ENCODE measurements at places on chromosomes 2 and 18.

- DNase-seq: no peak
These were observed 37.8 kb upstream of the STAT4 start for GRCh38 chr2:191188550-191189093.

DNA sequence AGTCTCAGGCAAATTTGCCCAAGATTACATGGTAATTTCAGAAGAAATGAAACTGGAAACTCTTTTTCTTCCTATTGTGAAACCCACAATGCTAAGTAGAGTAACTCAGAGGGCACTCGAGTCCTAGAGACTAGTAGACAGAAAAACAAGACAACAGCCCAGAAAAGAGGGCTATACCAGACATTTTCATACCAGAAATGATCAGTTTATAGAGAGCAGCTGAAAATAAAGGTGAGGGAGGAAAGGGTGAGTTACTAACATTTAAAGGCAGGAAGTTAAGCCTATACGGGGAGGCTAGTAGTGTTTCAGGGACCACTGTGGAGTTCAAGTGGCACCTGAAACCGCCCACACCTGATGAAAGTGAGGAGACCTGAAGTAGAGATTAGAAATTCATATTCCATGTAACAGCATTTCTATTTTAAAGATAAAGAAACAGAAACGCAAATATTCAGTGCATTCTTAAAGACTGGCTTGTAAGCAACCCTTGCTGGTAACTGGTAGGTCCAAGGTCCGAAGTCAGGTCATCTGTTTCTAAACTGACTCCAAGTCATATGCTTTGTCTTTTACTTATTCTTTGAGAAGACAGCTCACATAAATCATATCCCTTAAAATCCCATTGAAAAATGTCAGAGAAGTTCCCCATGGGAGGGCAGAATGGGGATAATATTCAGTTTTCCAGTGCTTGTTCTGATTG lies 145.1 kb upstream of the ITGB6 start:
- no peak for DNase-seq

DNA sequence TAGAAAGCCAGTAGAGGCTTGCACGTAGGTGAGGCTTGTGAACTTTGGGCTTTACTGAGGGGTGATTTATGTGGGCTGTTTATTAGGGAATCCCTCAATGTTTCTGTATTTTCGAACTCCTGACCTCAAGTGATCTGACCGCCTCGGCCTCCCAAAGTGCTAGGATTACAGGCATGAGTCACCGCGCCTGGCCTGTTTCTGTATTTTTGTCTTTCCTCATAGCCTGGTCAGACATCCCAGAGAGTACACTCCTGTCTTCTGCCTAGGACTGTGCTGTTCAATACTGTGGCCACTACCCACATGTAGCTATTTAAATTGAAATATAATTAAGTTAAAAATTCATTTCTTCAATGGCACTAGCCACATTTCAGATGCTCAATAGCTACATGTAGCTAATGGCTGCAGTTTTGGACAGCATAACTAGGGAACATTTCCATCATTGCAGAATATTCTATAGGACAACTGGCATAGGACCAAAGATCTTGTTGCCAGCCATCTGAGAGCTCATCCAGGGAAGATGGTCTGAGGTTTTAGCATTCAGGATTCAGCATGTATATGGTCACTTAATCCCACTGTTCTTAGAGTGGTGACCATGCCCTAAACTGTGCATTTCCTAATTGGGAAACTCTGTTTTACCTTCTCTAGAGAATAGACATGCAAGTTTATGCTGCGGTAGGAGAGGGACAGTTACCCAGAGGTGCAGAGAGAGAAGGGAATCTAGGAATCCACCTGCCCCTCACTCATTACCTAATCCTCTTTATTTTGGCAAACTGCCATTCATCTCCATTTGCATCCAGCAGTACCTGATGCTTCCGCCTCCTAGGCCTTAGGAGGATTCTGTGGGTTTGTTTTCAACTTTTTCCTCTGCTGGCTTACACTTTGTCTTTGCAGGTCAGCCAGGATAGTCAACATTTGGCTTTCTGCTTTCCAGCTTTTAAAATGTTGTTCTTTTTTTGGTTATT lies 64.4 kb downstream of the LCLAT1 start:
- no peak for DNase-seq

DNA sequence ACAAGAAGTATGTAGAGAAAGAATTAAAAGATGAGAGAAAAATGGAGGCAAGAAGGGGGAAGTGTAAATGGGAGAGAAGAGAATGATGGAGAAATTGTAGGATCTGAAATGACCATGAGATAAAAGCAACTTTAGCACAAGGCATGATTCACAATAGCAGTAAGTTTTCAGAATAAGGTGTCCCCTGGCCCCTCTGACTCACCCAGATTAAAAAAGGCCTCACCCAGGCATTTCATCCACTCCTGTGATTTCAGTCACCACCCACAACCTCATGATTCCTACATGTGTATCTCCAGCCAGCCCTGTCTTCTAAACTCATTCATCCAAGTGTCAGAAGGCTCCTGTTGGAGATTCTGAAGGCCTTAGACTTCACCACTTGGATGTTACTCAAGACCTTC lies 56.6 kb downstream of the SP100 start:
- DNase-seq: peak; percentile 55

DNA sequence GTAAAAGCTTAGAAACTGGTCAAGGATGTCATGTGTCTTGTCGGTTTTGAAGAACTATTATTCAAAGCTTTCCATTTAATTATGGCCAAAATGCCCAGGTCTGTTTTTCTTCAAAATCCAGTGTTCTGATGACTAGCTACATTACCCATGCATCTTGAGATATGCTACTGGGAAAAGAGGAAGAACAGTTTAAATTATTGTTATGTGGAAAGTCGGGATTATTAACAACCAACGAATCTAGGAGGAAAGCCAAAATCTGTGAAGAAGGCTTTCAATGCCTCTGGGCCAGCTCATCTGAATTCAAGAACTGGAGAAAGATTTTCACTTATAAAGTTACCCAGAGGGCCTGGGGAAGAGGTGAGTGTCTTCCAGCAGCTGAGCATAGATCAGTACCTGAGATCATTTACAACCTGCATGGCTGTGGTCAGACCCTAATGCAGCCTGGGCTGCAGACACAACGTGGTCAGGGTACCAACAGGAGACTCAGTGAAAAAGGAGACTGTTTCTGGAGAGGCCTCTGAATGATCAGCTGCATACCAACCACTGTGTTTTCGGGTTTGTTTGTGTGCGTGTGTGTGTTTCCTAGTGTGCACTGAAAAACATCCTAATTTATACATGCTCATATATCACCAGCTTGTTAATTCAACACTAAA lies 308.5 kb downstream of the NRXN1 start:
- no peak for DNase-seq

DNA sequence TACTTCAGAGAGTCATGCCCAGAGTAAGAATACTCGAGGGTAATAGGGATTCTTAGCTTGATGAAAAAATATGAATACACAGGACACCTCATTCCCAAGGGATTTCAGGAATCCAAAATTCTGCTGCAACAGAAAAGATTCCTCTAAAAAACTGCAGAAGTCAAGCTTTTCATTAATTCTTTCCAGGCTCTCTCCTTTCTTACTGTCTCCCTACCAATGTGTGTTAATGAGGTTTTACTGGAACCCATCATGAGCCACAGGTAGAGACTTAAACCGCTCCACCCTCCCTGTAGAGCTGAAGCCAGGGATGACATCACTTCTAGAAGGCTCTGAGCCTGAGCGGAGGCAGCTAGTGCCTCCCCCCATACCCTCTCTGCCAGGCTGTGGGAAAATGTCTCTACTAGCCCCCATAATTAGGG lies 3.4 kb downstream of the SDC1 start:
- no peak for DNase-seq

GRCh38 chr2:205967391-205968075 lies 118.4 kb downstream of the INO80D start:
- DNase-seq: no peak

Measured in stimulated activated CD4-positive, alpha-beta T cell treated with anti-CD3 and anti-CD28 coated beads, Interleukin-4, amount 100 ng/mL, for 24 hours (primary cell).